MCF 10A (cell line): ENCODE measurements at places on chromosomes 11 and 22. TPM values are rescaled to one million over a fixed set of nuclear protein-coding genes. Genes with fewer than 3 reads are reported as not detected.

Gene PKNOX2
- total RNA-seq, result not detected in 2 replicates

- DNase-seq, result peak; percentile 58
Measured at GRCh38 chr11:59573216-59573615, 42.4 kb downstream of the OSBP start.

Gene BCO2
- total RNA-seq, result 0.93 TPM in 1 of 2 replicates, not detected in the other

Gene SPDYC
- not detected in 2 replicates for total RNA-seq

Gene SYT7
- 25.2 and 57.7 TPM in 2 replicates for total RNA-seq

Gene LDLRAD3
- 39.2 and 55.7 TPM in 2 replicates for total RNA-seq

DNA sequence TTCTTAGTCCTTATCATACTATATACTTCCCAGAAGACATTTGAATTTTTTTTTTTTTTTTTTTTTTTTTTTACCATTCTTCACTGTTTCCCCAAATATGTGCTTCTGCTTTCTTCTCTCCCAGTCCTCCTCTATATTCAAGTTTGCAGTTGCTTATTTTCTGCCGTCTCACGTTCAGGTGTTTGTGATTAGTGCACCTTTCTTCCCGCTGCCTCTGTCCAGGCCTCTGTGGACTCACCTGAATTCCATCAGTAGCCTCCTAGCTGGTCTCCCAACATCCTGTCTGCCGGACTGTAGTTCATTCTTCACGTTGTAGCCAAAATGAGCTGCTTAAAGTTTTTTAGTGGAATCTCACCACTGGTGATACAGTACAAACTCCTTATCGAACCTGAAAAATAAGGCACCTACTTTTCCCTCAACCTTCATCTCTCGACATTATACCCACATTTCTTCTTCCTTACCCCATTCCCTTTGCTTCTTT lies 795 bp upstream of the MSANTD4 start:
- no peak for DNase-seq

GRCh38 chr22:28208036-28208435 lies 289.0 kb upstream of the PITPNB start:
- DNase-seq, result no peak

DNA sequence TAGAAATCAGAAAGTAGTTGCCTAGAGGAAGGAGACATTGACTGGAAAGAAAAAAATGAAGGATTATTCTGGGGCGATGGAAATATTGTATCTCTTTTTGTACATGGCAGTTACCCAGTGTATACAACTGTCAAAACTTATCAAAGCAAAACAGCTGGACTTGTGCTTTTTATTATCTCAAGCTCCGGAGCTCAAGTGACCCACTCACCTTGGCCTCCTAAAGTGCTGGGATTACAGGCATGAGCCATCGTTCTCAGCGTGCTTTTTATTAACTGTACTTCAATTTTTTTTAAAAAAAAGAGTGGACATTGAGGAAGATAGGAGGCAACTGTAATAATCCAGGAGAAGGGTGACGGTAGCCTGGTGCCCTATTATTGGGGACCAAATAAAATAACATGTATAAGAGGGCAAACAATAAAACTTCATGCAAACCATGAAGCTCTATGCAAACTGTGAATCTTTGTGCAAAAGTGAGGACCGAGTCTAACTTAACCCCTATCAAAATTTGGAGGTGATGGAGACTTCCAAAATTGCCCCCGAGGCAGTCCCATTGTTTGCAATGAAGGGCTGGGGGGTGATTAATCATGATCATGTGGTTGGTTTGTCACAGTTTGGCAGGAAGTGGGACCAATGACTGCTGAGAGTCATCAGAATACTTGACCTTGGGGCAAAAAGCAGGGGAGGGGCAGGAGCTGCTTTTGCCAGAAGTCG lies 23.5 kb downstream of the FZD4 start:
- peak; percentile 61 for DNase-seq

Gene SLC22A8
- total RNA-seq, result not detected in 2 replicates

DNA sequence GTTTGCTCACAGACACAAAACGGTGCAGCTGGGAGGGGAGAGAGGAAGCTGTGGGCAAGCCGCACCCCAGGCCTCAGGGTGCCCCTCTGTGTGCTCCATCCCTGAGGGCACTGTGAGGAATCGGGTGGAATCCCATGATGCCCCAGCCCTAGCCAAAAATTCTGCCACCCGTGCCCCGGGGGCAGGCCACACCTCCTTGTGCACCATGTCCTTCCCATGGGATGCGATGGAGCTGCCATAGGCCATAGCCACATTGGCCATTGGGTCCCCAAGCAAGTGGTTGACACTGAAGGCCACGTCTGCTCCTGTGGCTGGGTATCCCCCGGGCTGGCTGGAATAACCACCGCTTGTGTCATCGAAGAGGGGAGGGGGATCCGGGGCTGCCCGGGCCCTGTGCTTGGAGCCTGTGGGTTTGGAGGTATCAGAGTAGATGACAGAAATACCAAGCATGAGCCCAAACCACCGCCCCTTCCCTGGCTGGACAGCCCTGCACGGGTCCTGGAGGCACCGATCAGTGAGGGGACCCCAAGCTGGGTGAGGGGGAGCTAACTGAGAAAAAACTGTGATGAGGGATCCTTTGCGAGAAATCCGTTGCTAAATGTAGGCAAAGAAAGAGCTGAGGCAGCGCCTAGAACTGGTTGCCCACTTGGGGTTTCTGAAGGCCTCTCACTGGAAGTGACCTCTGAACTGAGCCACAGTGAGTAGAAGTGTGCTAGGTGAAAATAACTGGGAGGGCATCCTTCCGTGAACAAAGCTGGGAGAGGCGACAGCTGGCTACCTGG lies 863 bp downstream of the YIF1A start:
- no peak for DNase-seq

Gene ASCL2
- not detected in 2 replicates for total RNA-seq

Gene C11orf86
- total RNA-seq, result not detected in 2 replicates

- DNase-seq, result peak; percentile 22
Measured at GRCh38 chr22:20494978-20495860, at the start of gene KLHL22. Gene KLHL22, minus strand, starts transcription at chr22:20495795. Its CDS starts 6,584 bp downstream, at chr22:20489211.

Gene OR8A1
- total RNA-seq, result not detected in 2 replicates

Gene C11orf65
- total RNA-seq, result 1.4 and 1.5 TPM in 2 replicates

Gene MUC15
- not detected in 2 replicates for total RNA-seq

DNA sequence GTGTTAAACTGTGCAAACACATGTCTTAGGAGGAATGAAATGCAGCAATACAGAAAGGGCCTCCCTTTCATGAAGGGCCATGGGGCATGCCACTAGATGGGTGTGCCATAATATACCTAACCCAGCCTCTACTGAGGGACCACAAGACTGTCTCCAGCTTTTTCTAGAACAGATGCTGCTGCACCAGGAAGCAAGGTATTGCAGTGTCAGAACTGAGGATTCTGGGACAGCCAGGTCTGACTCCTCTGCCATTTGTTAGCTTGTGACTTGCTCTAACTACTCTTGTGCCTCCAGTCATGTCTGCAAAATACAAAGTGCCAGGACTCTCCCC lies 53.2 kb downstream of the HIRA start:
- no peak for DNase-seq

DNA sequence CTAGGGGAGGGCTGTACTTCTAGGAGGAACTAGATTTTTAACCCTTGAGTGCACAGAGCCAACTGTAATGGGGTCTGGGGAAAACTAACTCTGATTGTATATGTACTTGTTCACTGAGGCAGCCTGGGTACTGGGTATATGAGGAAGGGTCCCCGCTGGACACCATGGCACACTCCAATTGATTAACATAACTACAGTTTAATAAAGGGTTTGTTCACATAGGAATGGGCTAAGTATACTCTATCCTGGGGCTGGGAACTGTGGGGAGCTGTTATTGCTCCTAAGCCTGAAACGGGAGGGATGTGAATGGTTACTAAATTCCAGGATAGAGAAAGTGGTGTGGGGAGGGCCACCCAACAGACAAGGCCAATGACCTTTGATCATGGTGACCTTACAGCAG lies 67.6 kb downstream of the PARVA start:
- DNase-seq, result no peak
